Osteocyte (in vitro differentiated cells): ENCODE measurements at places on chromosomes 11 and 22.

DNA sequence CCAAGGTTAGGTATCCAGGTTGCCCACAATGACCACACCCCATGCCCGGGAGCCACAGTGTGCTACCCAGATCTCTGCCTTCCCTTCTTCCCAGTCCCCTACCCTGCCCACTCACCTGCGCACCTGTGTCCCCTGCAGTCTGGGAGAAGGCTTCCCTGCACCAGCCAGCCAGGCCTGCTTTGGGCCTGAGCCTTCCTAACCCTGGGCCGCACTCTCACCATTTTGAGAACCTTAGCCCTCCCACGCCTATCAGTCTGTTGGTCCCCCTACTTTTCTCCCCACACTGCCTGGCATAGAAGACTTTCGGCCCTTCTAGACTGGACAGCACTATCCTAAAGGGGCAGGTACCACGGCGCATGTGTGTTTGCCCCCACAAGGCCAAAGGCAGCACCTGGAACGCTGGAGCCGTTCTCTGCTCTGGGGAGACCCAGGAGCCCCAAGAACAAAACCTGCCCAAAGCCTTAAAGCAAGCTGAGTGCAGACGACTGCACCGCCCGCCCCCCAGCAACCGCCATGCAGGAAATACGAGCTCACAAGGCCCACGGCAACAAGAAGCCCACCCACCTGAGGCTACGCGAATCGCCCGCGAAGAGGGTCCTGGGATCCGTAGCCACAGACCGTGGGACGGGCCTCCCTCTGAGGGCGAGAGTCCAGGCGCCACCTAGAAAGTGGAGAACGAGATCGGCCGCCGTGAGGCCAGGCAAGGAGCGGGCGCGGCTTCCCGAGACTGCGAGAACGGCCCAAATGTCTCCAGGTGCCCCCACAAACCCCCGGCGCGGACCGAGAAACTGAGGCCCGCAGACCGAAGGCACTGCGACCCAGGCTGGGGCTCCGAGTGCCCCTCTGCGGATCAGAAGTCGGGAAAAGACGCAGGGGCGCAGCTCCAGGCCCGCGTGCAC lies 546 bp downstream of the GNB1L start:
- H3K4me1 ChIP-seq, result peaks cover 32% of the 10 kb centered on the region
- peak overlapping the region; percentile 86 for H3K27ac ChIP-seq
- peaks cover 7% of the 10 kb centered on the region for H3K36me3 ChIP-seq
- H3K27me3 ChIP-seq, result no peaks in the 10 kb centered on the region
- H3K4me3 ChIP-seq, result peak overlapping the region; percentile 89

DNA sequence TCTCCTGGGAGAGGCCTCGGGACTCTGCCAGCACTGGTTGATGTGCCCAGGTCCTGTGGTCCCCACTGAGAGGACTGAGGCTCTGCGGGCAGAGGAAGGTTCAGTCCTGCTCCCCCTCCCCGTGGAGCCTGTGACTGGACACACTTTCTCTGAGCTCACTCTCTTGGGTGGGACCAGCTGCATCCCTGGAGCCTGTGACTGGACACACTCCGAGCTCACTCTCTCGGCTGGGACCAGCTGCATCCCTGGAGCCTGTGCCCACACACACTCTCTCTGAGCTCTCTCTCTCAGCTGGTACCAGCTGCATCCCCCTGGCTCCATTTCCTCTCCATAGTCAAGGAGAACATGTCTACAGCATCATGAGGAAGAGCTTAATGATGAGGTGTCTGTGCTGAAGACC lies 39.5 kb downstream of the TOLLIP start:
- H3K4me3 ChIP-seq, result no peak overlapping the region
- H3K27ac ChIP-seq, result no peak overlapping the region
- peaks cover 10% of the 10 kb centered on the region for H3K4me1 ChIP-seq
- no peaks in the 10 kb centered on the region for H3K27me3 ChIP-seq
- H3K36me3 ChIP-seq, result no peaks in the 10 kb centered on the region

DNA sequence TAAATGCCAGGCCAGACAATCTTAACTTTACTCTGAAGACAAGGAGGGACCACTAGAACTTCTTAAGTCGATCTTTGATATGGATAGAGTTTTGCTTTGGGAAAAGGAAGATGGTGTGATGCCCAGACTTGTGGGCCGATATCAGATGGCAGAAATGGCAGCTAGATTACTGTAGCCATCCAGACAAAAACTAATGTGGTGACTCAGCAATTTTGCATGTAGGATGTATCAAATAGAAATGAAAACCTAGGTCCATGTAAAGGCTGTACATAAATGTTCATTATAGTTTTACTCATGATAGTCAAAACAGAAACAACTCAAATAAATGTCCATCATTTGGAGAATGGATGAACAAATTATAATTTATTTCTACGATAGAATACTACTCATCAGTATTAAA lies 121.5 kb downstream of the APIP start:
- H3K27me3 ChIP-seq, result no peaks in the 10 kb centered on the region
- no peak for DNase-seq
- no peak overlapping the region for H3K4me3 ChIP-seq
- H3K36me3 ChIP-seq, result peaks cover 21% of the 10 kb centered on the region

DNA sequence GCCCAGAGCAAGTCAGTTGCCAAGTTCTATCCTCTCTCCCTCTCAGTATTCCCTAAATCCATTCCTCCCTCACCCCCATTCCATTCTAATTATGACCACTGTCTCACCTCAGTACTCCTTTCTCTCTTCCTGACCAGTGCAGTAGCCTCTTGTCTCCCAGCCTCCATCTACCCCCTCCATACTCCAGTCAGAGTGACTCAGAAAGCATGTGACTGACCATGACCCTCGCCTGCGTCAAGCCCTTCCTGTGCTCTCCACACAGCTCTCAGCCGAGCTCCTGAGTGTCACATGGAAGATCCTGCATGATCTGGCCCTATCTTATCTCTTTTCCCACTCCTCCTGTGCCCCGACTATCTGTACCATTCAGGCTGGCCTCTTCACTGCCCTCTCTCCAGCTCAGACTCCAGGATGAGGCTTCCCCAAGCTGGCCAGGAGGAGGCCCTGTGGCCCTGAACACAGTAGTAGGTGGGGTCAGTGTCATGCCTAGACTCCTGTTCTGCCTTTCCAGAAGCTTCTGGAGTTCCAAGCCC lies 42.6 kb downstream of the NEU3 start:
- H3K36me3 ChIP-seq, result no peaks in the 10 kb centered on the region
- DNase-seq, result peak; percentile 65
- H3K4me3 ChIP-seq, result no peak overlapping the region
